ENCODE measurements at places on chromosomes 4 and X.
A peak's percentile ranks its signal among the peaks of the same experiment; 100 is the strongest.

- no peak for DNase-seq
Observed at GRCh38 chr4:75598390-75598789, 31.9 kb downstream of the CDKL2 start.

GRCh38 chr4:6893449-6894085, 16.1 kb upstream of the TBC1D14 start:
- no peak for DNase-seq

- no peak for DNase-seq
Observed at GRCh38 chr4:98098764-98099163, 44.5 kb downstream of the STPG2 start.

- no peak for DNase-seq
Observed at GRCh38 chr4:134867027-134867426, 665.4 kb upstream of the PABPC4L start.

GRCh38 chr4:152594057-152594456, 58.2 kb upstream of the FBXW7 start:
- DNase-seq: no peak

- DNase-seq: no peak
Observed at GRCh38 chr4:187602339-187603092, 393.1 kb upstream of the ZFP42 start.

- DNase-seq: no peak
Observed at GRCh38 chr4:73589887-73590801, 30.1 kb downstream of the RASSF6 start.

DNA sequence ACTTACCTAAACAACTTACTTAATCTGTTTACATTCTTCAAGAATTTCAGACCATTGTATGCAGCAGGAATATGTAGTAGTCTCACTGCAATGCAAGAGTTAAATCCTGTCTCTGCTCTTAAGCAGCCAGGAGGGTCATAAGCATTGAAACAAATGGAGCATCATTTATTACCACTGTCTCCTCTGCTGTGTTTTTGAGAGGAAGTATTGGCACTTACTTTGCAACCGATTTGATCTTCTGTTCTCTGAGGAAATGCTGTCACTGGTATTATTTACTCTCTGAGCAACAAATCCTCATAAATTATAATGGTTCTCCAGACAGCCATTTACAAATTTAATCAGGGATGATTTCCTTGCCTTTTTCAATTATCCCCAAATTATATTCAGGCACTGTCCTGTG, 1367.1 kb downstream of the STIM2 start:
- no peak for DNase-seq

GRCh38 chr4:40730091-40730679, 19.6 kb upstream of the NSUN7 start:
- no peak for DNase-seq

GRCh38 chr4:73763877-73764276, 23.5 kb downstream of the CXCL8 start:
- no peak for DNase-seq

DNA sequence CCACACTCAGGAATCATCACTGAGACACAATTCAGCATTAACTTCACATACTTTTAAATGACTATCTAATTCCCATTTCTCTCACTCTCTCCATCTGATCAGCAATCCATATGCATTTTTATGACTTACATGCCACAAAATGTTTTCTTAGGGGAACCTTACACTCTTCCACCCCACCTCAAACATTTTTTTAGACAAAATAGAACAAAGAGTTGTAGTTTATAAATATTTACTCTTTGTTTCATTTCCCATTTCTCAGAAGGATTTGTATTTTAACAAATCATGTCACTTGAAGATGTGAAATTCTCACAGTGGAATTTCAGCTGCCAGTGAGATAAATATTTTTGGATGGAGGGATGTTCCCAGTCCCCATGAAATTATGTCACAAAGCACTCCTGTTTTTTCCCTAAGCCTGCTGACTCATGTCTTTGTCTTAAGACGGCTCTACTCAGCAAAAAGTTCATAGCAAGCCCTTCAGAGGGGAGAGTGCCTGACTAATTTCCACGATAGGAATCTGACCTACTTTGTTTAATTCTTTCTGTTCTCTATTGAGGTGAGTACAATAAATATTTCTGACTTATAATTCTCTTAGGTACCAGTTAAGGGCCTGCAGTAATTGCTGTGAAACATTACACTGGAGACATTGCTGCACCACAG, 257.7 kb downstream of the THOC2 start:
- DNase-seq: no peak

DNA sequence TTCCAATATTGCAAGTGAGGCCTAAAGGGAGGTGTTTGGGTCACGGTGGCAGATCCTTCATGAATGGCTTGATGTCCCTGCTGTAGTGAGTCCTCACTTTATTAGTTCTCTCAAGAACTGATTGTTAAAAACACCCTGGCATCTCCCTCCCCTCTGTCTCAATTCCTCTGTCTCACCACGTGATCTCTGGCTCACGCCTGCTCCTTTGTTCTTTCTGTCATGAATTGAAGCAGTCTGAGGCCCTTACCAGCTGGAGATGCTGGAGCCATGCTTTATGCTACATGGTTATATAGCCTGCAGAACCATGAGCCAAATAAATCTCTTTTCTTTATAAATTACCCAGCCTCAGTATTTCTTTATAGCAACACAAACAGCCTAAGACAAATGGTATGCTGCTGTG, 980.7 kb upstream of the GRIA3 start:
- DNase-seq: no peak

DNA sequence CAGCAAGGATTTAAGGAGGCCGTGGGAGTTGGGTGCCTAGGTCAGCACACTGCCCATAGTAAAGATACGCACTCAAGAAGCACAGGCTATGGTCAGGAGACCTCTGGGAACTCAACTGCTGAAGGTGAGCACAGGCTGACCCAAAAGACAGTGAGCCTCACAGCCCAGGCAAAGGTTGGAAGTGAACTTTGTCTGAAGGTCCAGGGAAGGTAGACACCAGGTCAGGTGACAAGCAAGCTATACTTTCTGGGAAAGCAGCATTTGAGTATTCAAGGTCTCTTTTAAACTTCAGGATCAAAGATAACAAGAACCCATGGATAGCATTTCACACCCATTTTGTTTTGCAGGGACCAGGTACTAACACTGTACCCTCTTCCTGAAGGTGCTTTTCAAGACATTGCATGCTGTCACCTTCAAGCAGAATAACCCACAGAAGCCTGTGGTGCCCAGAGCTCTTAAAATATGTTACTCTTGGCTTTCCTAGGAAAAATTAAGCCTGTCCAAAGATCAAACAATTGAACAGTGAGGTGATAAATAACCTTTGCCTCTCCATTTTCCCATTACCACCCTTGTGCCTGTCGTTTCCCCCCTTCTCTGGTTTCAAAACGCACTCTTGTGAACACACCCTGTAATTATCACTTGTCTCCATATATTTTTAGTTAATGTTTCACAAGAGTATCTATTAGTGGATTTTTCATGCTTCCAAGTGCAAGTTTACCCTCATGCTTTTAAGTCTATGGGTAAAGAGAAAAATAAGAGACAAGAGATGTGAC, 3.4 kb upstream of the S100G start:
- DNase-seq: no peak

- DNase-seq: no peak
Observed at GRCh38 chrX:36787752-36788151, 220.4 kb upstream of the FAM47C start.

DNA sequence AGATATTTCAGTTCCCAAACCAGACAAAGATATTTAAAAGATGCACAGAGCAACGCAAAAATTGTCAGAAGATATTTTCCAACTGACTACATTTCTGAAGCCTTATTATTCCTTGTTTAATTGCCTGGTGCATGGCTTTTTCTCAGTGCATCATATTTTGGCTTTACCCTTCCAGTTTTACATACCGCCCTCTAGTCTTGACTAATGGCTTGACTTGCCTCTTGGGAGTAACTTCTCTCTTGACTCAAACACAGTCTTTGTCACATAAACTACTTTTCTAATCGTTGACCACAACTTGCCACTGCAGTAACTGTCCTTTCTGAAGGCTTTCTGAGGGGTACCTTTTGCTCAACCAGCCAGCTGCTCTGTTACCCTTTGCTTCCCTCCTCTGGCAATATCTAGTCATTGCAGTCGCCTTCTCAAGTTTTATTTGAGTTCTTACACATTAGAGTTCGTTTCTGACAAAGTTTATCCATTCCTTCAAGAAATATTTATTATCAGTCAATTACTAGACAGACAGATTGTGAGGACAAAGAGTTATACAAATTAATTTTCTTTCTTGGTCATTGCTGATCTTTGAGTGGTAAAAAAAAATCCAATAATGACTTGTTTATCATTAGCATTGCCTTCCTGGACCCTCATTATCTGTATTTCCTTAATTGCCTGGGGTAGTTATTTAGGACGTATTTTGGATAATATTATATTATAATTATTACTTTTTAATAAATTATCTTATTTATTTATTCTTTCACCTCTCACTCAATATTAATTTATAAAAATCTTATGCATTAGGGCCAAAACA, 506.9 kb upstream of the PCDH10 start:
- no peak for DNase-seq

- no peak for DNase-seq
Observed at GRCh38 chr4:152398060-152398459, 137.8 kb downstream of the FBXW7 start.

- no peak for DNase-seq
Observed at GRCh38 chr4:24559889-24560288, 24.5 kb downstream of the DHX15 start.

GRCh38 chrX:13304052-13304451, 15.8 kb downstream of the ATXN3L start:
- no peak for DNase-seq

DNA sequence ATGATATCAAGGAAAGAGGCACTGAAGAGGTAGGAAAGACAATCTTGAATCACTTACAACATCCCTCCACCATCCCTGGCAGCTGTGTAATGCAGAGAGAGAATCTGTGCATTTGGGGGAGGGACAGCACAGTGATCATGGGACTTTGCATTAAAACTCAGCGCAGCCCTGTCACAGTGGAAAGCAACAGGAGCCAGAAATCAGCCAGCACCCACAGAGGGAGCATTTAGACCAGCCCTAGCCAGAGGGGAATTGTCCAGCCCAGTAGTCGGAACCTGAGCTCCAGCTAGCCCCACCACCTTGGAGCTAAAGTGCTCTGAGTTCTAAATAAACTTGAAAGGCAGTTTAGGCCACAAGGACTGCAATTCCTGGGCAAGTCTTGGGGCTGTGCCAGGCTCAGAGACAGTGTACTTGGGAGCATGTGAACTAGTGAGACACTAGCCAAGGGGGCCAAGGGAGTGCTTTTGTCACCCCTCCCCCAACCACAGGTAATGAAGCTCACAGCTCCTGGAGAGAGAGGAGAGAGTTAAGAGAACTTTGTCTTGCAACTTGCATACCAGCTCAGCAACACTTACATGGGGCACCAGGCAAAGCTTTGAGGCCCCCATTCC, 83.9 kb upstream of the FAM241A start:
- DNase-seq: no peak

DNA sequence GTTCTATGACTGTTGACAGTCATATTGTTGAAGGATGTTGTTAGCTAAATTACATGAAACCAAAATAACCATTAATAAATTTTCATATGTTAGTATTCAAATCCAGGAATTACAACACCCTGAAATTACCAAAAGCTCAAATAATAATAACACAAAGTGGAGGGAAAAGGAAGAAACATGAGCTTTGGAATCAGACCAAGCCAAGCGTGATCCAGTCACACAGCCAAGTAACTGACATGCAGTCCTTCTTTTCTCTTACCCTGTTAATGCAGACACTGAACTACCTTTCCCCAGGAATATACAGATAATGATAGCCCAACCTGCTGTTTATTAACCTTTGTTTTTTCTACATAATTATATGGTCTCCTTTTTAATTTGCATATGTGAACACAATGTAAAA, 130.2 kb downstream of the HS3ST1 start:
- DNase-seq: no peak

DNA sequence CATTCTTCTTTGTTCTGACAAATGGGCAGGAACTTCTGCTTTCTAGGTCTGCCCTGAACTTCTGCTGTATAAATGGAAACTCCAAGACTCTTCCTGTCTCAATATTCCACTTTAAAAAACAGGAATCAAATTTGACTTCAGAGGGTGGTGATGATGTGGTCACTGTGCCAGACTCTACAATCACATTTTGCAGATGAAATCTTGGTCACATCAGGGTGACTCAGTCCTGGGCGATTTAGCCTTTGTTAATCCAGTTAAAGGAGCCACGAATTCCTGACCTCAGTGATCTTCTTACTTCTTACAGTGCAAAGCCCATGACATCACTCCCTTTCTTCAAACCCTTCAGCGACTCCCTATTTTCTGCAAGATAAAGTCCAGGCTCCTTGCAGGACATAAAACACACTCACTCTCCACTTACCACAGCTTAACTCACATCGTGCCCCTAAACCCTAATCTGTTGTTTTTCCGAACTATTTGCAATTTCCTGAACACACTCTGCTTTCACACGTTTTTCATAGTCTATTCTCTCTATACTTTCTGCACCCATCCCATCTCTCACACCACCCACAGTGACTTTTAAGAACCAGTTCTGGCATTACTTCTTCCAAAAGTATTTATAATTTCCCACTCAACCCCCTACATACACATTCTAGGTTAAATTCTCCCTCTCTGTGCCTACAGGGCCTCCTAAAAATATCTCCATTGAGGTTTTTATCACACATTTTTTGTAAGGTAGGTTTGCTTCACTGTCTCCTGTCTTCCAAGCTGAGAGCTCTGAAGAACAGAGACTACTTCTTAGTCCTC, 11.1 kb downstream of the GASK1B start:
- DNase-seq: no peak

- DNase-seq: no peak
Observed at GRCh38 chr4:185536411-185536709, 1.1 kb upstream of the PDLIM3 start.

DNA sequence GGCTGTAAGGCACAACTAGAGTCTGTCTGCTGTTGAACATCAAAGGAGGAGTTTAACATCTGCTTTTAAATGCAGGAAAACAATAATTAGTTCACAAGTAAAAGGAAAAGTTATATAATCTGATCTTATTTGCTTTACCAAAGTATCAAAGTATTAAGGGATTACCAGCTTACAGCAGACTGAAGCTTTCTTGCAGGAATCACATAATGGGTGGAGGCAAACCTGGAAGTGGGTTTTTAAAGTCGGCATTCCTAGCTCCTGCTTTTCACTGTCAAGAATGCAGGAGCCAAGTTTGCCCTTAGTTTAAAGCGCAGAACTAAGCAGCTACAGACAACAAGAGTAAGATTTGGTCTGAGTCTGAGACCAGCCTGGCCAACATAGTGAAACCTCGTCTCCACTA, 122.2 kb downstream of the APBB2 start:
- DNase-seq: no peak

- peak; percentile 71 for DNase-seq
Observed at GRCh38 chrX:39577985-39578869, 519.5 kb downstream of the BCOR start.

- no peak for DNase-seq
Observed at GRCh38 chr4:185773419-185773818, 38.6 kb downstream of the SORBS2 start.

DNA sequence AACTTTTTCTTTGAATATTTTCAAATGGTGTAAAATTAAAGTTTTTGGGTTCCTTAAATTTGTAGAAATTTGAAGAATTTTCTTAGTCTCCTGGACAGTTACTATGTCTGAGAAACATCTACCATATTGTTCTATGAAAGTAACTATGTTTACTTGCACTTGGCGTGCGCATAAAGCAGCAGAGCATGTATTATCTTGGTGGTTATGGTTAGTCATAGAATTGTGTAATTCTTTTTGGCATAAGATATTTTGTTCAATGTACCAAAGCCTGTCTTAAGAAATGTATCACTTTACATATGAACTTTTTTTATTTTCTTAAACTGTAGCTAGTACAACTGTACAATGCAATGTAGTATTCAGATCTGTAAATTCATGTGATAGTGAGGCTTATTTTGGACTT, 49.2 kb downstream of the CDS1 start:
- DNase-seq: no peak
